ENCODE measurements at places on chromosomes 12 and 14.

DNA sequence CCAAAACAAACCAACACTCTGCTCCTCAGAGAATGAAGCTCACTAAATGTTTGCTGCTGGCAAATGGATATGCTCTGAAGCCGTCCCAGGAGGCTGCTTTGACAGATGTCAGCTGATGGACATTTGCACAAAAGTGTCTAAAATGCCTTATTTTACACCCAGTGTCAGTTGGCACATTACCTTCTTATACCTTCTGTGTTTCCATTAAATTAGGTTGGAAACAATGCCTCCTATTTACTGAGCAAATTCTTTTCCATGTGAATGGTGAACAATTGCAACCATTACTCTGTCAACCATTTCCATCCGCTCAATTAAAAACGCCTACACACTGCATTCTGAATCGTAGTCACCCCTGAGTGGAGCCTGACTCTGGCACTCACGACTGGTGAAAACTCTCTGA lies 1679.9 kb upstream of the FLRT2 start:
- DNase-seq: no peak

DNA sequence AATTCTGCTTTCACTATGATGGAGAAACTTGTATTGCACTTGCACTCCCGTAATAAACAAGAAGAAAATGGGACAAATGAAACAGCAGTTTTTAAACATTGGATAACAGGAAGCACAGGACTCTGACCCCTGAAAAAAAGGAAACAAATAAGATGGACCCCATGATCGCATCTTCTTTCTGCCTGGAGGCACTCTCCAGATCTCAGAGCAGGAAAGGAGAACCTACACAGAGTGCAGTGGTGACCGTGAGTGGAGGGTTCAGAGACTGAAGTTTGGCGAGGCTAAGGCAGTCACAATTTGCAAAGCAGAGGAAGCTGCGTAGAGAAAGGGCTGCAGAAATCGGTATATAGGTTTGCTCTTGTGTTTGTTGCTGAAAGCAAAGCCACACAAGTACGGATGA lies 6.1 kb upstream of the FGF6 start:
- no peak for DNase-seq

GRCh38 chr12:73726881-73727280 lies 810.8 kb upstream of the ATXN7L3B start:
- no peak for DNase-seq

DNA sequence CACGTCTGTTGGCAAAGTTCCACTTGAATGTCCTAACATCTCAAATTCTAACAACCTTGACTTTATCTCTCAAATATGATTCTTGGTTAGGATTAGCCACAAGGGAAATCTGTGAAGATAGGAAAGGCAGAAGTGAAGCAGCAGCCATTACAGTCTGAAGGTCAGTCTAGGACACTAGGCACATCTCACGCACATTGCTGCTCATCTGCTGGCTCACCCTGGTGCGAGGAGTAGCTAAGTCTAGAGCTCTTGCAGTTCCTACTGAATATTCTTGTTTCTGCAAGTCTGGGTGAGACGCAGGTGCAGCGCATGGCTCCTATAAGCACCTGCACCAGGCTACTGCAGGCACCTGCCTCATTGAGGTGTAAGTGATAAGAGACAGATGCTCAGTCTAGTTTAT lies 6.4 kb upstream of the SLC25A3 start:
- DNase-seq: peak; percentile 27

DNA sequence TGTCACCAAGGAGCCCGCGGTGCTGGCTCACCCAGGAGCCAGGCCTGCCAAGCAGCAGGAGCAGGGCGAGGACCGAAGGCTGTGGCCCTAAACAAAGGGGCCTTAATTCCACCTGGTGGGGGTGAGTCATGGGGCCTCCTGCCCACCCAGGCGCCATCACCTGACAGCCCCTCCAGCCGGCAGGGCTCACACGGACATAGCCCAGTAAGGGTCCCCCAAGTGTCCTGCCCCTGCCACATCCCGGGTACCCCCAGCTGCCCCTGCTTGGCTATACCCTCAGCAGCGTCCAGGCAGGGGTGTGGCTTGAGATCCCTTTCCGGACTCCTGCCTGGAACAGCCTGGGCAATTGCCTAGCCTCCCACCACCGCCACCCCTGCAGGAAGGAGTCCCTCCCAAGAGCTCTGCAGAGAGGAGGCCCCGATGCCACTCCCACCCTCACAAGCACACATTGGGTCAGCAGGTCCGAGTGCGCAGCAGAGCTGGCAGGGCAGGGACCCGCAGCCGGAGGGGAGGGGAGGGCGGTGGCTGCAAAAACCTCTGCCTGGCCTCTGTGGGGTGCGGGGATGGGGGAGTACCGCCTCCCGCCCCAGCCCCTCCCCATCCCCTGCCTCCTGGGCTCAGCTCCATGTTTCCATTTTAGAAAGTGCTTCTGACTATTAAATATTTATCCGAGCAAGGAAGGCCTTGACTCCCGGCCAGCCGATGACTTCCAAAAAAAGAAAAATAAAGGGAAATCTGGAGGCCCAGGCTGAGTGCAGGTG lies 4.6 kb downstream of the AHNAK2 start:
- DNase-seq: no peak

DNA sequence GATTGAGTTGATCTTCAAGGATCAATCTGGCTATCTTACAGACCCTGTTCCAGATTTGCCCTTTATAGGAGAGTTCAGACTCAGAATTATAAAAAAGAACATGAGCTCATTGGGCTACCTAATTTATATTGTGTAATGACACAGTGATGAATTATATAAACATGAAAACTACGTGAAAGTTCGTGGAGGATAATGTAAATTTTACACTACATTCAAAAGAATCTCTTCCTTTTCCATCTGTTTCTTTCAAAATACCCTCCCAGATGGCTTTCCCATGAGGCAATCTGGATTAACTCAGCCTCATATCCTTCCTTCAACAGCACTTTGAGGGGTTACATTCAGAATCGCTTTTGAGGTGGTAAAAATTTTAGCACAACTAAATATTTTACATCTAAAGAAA lies 129.3 kb downstream of the HMGA2 start:
- DNase-seq: no peak

DNA sequence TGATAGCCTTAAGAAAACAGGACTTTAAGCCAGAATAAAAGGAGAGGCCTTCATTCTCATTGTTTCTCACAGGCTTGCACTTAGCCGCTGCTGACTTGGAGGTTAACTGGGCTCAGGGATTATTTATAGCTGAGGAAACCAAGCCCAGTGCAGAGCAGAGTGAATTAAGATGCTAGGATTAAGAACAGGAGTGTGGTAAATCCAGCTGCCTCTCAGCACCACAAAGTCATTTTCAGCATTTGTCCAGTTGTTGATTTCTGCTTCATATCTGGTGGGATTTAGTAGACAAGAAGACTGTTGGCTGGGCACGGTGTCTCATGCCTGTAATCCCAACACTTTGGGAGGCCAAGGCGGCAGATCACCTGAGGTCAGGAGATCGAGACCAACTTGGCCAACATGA lies 14.3 kb upstream of the KRT73 start:
- DNase-seq: no peak

- no peak for DNase-seq
These were observed 55.4 kb upstream of the MED13L start for GRCh38 chr12:116332705-116333380.

GRCh38 chr12:67268335-67268895 lies 743 bp upstream of the CAND1 start:
- peak; percentile 98 for DNase-seq

DNA sequence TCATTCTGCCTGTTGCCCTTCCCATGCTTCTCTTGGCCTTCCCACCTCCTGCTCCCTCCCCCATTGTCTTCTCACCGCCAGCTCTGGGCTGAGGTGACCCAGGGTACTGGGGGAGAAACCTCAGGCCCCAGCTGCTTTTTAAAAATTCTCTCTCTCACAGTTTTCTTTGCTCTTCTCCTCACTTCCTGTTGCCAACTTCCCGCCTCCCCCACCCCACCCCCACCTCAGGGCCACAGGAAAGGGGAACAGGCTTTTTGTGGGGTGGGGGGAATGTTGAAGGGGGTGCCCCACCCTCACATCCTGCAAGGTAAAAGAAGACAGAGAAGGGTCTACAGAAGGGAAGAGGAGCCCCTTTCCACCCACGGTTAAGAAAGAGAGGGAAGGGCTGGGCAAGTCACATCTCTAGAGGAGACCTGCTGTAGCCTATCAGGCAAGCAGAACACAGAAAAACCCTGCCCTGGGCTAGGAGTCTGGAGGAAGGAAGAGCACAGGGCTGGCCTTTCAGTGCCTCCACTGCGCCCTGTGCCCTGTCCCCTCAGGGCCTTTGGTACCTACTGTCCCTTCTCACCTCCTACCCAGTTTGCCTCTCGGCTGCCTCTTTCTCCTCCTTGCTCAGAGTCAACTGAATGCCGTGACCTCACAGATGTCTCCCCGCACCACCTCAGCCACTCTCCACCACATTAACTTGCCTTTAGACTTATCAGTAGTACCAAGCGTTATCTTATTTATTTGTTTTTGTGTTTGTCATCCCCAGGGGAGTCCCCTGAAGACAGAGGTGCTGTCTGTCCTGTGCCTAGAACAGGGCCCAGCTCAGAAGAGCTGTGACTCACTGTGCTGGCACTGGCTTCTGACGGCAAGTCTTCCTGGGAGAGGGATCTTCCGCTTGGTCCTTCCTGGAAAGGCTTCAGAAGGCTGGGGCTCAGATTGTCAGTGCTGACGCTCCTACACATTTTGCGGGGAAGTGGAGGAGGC lies 1.7 kb downstream of the ARHGAP9 start:
- no peak for DNase-seq

GRCh38 chr12:64808110-64808509 lies 16.3 kb upstream of the TBC1D30 start:
- no peak for DNase-seq

DNA sequence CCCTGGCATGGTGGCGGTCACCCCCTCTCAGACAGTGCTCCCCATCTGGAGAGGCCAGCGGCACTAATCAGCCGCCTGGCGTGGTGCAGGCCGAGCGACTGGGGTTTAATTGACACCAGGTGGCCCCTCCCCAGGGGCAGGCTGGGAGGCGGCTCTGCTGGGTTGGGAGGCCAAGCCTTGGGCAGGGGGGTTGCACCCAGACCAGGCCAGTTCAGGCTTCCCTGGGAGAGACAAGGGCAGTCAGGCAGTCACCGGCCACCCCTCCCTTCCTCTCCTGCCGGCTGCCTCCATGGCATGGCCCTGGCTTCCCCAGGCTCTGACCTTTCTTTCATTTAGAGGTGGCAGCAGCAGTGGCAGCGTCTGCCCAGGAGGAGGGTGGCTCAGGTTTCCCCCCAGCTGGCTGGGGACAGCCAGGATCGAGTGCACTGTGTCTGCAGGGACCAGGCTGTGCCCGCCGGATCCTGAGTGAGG lies 78.1 kb upstream of the NOS1 start:
- no peak for DNase-seq

GRCh38 chr12:93115646-93116045 lies 186.6 kb upstream of the EEA1 start:
- no peak for DNase-seq

GRCh38 chr12:28014196-28014595 lies 41.7 kb upstream of the PTHLH start:
- DNase-seq: no peak

- DNase-seq: no peak
These were observed 137.2 kb upstream of the PLEKHA5 start for GRCh38 chr12:18992336-18992735.

DNA sequence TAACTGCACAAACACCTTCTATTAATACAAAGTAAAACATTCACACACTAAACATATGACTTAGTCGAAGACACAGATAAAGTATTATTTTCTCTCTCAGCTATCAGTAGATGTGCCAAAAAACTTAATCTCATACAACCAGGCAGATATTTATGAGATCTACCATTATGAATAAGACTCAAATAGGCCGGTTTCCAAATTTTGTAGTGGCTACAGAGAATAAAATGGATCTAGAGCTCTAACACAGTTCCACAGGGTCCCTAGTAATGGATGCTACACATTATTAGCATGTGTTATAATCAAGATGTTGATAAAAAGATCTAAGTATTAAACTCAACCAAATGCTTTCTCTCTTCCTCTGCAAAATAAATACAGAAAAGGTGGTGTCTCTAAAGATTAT lies 10.4 kb downstream of the SAV1 start:
- DNase-seq: no peak

DNA sequence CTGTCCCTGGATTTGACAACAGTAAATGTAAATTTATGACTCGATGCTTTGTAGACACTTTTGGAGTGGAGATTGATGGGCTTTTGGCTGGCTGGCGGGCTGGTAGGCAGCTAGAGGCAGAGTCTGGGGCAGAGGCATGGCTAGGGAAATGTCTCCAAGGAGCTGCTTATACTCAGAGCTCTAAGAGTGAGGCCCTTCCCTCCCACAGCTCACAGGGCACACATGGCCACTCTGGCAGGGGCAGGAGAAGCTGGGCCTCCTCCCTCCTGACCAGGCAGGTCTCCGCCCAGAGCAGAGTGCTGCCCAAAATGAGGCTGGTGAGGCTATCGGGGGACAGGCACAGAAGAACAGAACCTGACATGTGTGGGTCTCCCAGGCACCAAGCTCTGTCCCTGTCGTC lies 67.5 kb downstream of the GALNT16 start:
- no peak for DNase-seq

DNA sequence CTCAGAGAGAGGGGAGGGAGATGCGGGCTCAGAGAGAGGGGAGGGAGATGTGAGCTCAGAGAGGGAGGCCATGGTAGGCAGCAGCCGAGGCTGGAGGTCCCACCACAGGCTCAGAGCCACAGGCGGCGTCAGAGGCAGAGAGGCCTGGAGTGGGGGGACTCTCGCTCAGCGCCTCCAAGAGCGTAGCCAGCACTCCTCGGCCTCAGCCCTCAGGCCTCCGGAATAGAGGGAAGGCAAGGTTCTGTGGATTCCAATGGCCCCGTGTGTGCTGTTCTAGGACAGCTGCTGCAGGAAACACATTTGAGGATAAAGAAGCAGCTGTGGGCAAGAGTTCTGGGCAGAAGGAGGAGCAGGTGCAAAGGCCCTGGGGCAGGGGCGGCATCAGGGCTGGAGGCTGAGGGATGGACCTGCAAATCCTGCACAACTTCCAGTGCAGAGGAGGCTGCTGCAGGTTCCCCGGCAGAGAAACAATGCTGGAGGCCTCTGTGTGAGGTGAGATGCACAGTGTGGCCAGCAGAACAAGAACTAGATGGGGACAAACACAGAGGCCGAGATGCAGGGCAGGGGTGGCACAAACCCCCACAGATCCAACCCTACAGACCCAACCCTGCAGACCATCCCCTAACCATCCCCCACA lies 59.1 kb upstream of the GALNT9 start:
- no peak for DNase-seq

DNA sequence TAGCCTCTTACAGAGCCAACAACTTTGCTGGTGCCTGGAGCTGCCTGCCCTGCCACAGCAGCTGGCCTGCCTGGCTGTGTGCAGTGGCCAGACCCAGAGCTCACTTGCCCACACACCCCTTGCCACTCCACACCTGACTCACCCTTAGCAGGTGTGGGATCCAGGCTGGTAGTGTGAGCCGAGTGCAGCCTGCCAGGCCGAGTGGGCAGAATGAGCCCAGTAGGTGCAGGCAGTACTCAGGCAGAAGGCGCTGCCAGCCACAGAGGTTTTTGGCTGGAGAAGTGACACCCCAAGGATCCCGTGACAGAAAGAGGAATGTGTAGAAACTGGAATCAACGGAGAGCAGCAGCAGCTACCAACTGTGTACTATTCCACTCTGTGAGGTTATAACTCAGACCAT lies 29.8 kb upstream of the PYGL start:
- DNase-seq: no peak

- no peak for DNase-seq
These were observed 170.6 kb upstream of the CCDC196 start for GRCh38 chr14:66315548-66315947.

GRCh38 chr14:95725685-95726336 lies 11.9 kb upstream of the TCL1A start:
- DNase-seq: no peak

Measured in DMS153 (cell line).